A549 treated with CpdA at 1 μM for 4 hours (cell line): ENCODE measurements at places on chromosomes 3 and 15. TPM values are rescaled to one million over a fixed set of nuclear protein-coding genes. Genes with fewer than 3 reads are reported as not detected.

APH1B gene
- 14.1 to 24.3 TPM (median 16.1 TPM) in 5 replicates for total RNA-seq

SATB1 gene
- total RNA-seq = 0.08 to 0.13 TPM (median 0.09 TPM) in 3 of 5 replicates, not detected in the others

RASL12 gene
- 0.09 to 0.16 TPM (median 0.11 TPM) in 4 of 5 replicates, not detected in the other for total RNA-seq

HIGD2B gene
- total RNA-seq = not detected in 5 replicates
